Activated naive CD8-positive, alpha-beta T cell treated with anti-CD3 and anti-CD28 coated beads, Interleukin-2, amount 50 U/mL, for 24 hours (primary cell): ENCODE measurements at places on chromosomes 3 and 15.

- no peak for DNase-seq
Measured at GRCh38 chr15:79924379-79924778, 27.6 kb upstream of the MTHFS start.

DNA sequence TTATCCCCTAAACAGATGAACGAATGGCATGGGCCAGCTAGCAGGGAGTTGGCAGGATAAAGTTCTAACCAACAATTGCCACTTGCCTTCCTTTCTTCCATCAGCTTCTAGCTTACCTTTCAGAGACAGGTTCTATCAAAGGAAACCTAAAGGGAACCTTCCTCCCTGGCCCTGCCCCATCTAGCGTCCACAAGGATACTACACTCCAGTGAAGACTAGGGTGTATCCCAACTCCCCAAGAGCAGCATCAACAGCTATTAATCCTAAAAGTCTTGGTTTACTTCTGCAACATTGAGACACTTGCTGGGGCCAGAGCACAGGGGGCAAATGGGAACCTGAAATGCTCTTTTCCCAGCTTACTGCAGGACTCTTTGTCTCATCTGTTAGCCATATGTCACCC lies 37.0 kb upstream of the TMC3 start:
- no peak for DNase-seq

DNA sequence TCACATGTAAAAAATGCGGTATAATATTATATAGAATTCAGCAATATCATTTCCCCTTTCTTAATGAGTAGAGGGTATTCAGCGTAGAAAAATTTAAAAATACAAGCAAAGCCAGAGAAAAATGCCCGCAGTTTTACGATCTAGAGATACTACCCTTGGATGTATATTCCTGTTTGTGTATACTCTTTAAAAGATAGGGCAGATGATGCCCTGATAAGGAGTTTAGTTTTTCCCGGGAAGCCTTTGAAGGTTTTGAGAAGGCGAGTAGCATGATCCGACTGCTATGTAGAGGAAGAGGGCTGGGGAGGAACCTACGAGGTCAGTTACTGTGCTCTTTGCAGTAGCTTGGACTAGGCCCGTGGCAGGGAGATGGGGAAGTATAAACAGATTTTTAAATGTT lies 1.2 kb downstream of the YEATS2 start:
- no peak for DNase-seq

- DNase-seq: no peak
Measured at GRCh38 chr15:24748812-24749439, 73.4 kb downstream of the NPAP1 start.

- no peak for DNase-seq
Measured at GRCh38 chr3:69244039-69244438, 121.6 kb upstream of the LMOD3 start.

DNA sequence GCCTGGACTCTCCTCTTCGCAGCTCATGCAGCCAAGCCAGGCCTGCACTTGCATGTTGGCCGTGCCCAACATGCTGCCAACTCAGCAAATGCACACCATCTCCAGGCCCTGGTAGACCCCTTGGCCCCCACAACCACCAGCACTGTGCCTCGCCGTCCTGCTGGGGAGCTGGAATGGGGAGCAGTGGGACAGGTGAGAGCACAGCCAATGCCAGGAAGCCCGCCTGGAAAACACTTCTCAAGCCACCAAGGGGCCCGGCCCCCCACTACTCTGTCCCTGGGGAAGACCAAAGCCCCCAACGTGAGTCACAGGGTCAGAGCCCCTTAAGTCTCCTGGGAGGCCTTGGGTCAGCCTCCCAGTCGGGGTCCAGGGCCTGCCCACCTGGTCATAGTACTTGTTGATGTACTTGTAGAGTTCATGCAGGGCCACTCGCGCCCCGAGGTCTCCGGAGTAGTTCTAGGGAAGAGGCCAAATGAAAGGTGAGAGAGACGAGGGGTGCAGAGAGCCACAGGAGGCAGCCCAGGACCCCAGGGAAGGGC lies 24.5 kb downstream of the PLXNB1 start:
- DNase-seq: no peak

- no peak for DNase-seq
Measured at GRCh38 chr15:62896380-62896866, 146.1 kb upstream of the TPM1 start.

DNA sequence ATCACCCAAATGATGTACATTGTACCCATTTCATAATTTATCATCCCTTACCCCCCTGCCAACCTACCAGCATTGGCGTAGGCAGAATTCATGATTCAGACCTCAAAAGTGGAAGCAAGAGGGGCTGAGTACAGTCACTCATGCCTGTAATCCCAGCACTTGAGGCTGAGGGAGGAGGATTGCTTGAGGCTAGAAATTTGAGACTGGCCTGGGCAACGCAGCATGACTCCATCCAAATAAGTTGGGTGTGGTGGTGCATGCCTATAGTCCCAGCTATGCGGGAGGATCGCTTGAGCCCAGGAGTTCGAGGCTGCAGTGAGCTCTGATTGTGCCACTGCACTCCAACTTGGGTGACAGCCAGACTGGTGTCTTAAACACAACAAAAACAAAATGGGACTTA lies 10.4 kb downstream of the TTC14 start:
- no peak for DNase-seq

DNA sequence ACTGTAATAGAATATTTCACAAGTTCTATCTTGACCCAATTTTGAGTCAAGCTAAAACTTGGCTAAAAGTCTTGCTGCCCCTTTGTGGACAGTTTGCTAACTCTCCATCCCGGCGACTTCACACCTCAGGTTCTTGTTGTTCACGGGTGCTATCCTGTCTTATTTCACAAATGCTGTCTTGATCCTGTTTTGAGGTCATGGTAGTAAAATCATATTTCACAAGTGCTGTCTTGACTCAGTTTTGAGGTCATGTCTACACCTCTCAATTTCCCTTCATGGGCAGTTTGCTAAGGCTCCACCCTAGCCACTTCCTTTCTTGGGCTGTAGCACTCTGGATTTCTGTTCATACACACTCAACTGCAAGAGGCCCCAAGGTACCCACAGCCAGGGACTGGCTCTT lies 45.0 kb upstream of the GK5 start:
- DNase-seq: no peak

GRCh38 chr3:89000886-89001285 lies 106.5 kb upstream of the EPHA3 start:
- no peak for DNase-seq

GRCh38 chr15:92495446-92495845 lies 101.8 kb downstream of the ST8SIA2 start:
- DNase-seq: no peak

DNA sequence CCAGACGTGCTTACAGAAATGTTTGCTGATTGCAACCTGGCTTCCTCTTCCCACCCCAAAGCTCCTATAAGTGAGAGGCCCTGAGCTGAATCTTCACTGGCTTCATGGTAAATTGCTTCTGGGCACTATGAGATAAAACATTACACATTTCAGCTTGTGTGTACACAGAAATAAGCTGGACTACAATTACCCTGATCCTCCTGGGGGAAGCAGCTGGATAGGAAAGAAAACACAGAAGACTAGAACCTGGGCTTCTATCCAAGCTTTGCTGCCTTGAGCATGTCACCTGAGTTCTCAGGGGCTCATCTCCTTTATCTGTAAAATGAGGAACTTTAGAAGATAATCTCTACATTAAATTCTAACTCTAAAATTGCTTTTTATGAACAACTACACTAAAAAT lies 40.3 kb downstream of the THBS1 start:
- no peak for DNase-seq

GRCh38 chr15:81779181-81779580 lies 266.6 kb downstream of the MEX3B start:
- no peak for DNase-seq

DNA sequence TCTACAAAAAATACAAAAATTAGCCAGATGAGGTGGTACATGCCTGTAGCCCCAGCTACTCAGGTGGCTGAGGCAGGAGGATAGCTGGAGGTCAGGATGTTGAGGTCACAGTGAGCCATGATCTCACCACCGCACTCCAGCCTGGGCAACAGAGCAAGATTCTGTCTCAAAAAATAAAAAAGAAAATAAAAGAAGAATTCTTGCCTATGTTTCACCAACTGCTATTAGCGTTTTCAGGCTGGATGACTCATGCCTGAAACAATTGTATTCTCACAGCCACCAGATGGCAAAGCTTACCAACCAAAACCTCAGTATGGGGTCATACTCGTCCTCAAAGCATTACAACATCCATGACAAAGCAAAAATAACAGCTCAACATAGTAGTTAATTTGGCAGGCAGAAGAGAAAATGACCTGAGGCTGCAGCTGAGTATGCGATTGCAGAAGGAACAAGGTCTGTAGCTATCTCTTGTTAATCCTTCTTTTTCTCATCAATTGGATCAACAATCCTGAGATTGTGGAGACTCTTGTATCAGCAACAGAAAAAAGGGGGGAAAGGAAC lies 52.2 kb downstream of the TP53BP1 start:
- peak; percentile 15 for DNase-seq

DNA sequence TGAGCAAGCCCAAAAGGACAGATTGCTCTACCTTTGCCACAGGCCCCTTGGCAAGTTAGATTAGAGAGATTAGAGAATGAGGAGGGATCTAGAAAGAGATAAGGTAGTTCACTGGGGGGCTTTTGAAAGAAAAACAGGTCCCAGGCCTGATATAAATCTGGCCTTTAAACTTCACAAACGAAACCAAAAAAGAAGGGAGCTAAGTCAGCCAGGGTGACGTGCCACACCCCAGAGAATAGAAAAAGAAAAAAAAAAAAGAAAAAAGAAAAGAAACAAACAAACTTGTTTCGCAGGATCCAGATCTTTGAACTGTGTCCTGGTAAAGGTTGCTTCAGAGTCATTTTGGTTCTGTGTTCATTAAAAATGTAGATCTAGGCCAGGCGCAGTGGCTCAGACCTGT lies 3.6 kb downstream of the KAT2B start:
- DNase-seq: no peak

DNA sequence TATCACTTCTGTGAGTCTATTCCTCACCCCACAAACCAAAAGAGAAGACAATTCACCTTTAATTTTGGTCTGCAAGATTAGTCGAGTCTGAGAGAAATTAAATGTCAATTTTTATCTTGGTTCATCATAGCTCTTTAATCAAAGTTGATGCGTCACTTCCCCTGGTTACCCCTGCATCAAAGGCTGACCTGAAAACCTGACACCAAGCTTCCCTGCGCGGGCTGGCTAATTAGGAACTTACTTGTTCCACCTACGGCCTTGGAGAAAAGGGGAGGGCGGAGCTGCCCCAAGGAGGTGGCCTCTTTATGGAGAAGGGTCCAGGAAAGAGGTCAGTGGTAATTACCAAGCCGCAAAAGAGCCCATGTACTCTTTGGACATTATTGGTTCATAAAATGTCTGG lies 218.4 kb downstream of the ARRDC4 start:
- no peak for DNase-seq

DNA sequence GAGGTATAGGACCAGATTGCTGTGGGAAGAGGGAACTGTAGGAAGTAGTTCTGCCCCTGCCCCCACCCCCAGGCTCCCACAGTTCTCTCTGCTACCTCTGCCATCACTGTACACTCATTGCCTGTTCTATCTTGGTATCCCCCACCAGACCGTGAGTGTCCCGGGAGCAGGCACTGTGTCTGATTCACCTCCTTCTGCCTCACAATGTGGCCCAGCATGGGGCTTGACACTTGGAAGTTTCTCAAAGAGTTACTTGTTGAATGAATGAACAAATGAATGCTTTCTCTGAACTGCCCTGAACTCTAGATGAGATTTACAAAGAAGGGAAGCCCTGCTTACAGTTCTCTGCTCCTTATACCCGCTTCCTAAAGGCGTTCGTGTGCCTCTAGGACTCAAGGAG lies 27.1 kb upstream of the PIK3CB start:
- no peak for DNase-seq

GRCh38 chr15:41630616-41631217 lies 29.5 kb upstream of the MGA start:
- DNase-seq: no peak

DNA sequence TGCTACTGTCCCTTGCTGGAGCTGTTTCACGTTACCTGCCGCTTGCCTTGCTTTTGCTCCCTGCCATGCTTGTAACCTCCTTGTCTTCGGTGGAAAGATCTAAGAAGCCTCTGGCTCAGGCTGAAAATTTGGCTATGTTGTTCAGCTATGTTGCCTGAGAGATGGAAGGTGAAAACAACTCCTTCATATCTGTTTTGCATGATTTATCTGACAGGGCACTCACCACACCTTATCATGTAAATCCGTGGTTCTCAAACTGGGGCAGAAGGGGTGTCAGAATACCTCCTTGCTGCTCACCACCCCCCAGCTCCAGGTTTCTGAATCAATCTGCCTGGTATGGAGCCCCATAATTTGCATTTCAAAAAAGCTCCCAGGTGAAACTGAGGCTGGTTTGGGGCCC lies 6.5 kb upstream of the CORO2B start:
- DNase-seq: no peak

DNA sequence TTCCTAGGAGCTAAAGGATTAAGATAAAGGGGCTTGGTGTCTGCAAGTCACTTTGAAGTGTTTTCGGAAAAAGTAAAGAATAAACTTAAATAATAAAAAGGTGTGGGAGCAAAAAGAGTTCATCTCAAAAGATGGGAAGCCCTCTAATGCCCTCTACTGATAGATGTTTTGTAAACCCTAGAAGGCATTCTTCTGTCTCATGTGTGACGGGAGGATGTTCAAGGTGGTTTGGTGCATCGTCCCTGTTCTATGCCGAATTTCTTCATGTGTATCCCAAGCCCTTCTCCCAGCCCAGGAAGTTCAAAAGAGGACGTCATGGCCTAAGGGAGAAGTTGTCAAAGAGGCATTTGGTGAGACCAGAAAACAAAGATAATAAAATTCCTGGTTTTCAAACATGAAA lies 37.2 kb downstream of the CCK start:
- no peak for DNase-seq

DNA sequence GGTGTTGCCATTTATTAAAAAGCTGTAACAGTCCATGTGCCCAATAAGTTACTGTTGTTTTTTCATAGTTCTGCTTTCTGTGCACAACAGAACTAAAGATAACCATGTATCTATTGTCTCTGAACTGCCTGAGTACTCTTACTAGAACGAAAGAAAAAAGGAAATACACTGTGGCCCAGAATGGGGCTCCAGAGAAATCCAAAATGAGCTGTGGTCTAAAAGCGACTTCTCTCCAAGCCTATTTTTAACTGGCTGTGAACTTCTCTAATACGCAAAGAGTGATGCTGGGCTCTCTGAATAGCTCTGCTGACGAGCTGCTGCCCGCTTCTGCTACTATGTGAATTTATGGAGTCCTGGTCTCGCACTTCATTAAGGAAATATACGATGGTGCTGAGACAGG lies 56.2 kb upstream of the LPP start:
- DNase-seq: no peak

GRCh38 chr3:99481561-99481960 lies 156.8 kb upstream of the COL8A1 start:
- DNase-seq: no peak

- DNase-seq: no peak
Measured at GRCh38 chr3:172634948-172635347, 75.9 kb downstream of the NCEH1 start.

DNA sequence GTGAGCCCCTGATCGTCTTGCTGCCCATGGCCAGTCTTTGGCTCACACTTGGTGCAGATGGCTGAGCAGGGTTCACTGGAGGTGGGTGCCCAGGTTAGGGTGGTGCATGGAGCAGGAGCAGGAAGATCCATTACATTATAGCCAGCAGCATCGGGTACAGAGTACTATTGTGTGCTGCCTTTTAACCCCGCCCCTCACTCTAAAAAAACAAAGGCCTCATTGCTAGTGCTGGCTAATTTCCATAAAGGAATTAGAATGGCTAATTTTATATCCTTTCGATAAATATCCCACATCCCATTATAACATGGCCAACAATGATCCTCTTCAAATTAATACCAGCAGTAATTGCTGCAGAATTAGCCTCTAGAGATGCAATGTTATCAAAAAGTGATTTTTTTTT lies 45.8 kb upstream of the PPP4R2 start:
- DNase-seq: no peak

GRCh38 chr3:13179181-13179580 lies 106.0 kb upstream of the IQSEC1 start:
- no peak for DNase-seq
